Activated CD4-positive, alpha-beta memory T cell treated with anti-CD3 and anti-CD28 coated beads for 36 hours (primary cell): ENCODE measurements at places on chromosomes 2 and 18. TPM values are rescaled to one million over a fixed set of nuclear protein-coding genes. Genes with fewer than 3 reads are reported as not detected.

DNA sequence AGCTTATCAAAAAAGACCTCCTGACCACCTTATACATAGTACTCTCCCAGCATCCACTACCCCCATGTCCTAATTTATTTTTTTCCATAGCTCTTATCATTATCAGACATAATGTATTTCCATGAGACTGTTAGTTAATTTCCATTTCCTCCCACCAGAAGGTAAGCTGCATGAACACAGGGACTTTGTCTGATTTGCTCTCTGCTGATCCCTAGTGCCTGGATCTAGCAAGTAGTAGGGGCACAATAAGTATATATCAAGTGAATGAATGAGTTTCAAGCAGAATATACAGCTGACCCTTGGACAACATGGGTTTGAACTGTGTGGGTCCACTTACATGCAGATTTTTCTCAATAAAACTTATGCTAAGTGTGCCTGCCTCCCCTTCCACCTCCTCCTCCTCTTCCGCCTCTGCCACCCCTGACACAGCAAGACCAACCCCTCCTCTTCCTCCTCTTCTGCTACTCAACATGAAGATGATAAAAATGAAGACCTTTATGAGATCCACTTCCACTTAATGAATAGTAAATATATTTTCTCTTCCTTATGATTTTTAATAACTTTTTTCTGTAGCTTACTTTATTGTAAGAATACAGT, 53.8 kb downstream of the CTAGE1 start:
- DNase-seq = no peak

- DNase-seq = peak; percentile 40
Observed at GRCh38 chr2:64748561-64748960, 94.8 kb upstream of the SERTAD2 start.

- no peak for DNase-seq
Observed at GRCh38 chr2:71801969-71802368, 345.7 kb downstream of the CYP26B1 start.

GRCh38 chr2:174184504-174184903, 63.8 kb downstream of the OLA1 start:
- DNase-seq = no peak

- no peak for DNase-seq
Observed at GRCh38 chr2:177429688-177430325, 37.2 kb downstream of the AGPS start.

- no peak for DNase-seq
Observed at GRCh38 chr2:25651066-25651465, 22.3 kb downstream of the DTNB start.

DNA sequence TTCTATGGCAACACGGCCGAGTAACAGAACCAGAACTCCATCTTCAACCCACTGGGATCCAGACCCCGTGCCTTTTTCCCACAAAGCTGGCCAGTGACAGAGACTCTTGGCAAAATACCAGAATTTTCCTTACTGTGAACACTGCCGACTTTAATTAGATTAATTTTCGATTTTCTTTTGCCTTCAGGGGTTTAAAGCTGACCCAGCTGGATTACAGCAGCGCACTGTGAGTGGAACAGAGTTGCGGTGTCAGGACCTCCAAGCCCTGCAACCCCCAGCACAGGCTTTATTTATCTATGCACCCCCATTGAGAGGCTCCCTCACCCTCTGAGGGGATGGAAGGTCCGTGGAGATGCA, 36.4 kb downstream of the CTIF start:
- no peak for DNase-seq

GRCh38 chr2:181164699-181165098, 184.3 kb downstream of the UBE2E3 start:
- no peak for DNase-seq

DNA sequence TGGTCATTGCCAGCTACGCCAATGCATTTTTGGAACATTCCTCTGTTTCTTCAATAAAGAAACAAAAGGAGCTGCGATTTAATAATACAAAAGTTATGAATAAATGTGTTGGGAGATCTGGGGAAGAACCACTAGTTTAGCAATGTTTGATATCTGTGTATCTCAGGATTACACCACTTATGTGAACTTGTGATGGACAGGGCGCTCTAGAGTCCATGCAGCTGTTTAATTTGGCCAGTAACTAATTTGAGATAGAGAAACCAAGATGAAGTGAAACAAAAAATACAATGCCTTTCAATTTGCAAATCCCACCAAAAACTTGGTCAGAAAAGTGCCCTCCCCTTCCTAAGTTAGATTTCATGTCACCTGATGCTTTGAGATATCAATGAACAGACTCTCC, 6.8 kb upstream of the DCDC2C start:
- no peak for DNase-seq

DNA sequence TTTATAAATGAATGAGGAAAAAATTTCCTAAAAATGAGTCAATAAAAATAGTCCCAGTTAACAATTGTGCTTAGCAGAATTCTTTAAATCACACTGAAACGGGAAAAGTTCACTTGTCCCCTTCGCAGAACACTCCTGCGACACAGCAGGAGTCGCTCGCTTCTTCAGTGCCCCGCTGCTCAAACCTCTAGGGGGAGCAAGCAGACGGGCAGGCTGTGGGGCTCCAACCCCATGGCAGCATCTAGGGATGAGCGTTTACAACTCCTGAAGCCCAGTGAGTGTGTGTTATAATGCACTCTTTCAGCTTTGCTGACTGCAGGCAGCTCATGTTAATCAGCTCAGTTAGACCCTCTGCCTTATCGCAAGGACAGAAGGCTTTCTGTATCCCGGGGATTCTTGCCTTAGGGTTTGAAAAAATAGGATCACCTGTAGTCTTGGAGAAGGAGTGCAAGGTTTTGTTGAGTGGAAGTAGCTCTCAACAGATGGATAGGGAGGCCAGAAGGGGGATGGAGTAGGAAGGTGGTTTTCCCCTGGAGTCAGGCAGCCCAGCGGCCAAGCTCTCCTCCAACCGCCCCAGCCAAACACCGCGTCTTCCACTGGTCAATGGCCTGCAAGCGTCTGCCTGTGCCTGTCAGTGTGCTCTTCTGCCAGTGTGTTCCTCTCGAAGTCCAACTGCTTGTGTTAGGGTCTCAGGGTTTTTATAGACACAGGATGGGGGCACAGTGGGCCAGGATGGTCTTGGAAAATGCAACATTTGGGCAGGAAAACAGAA, 1977.7 kb upstream of the LRRTM1 start:
- DNase-seq = no peak

The SRBD1 gene
- 19.3 TPM for total RNA-seq

GRCh38 chr2:95728878-95729596, 137.2 kb downstream of the TRIM43 start:
- DNase-seq = peak; percentile 55

DNA sequence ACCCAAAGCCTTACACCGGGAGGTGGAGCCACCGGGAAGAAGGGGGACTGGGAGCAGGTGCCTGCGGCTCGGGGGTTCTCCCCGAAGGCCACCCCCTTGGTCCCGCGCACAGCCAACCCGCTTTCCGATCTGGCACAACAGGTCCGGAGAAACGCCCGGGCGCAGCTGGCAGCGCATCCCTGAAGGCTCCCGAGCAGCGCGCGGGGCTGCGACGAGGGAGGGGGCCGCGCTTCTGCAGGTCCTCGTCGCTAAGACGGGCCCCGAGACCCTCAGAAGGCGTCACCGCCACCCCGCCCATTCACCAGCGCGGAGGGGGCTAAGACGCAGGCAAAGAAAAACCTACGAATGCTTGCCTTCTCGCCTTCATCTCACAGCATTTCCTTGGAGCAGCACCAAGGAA, 1.8 kb downstream of the CBLN2 start:
- DNase-seq = no peak

DNA sequence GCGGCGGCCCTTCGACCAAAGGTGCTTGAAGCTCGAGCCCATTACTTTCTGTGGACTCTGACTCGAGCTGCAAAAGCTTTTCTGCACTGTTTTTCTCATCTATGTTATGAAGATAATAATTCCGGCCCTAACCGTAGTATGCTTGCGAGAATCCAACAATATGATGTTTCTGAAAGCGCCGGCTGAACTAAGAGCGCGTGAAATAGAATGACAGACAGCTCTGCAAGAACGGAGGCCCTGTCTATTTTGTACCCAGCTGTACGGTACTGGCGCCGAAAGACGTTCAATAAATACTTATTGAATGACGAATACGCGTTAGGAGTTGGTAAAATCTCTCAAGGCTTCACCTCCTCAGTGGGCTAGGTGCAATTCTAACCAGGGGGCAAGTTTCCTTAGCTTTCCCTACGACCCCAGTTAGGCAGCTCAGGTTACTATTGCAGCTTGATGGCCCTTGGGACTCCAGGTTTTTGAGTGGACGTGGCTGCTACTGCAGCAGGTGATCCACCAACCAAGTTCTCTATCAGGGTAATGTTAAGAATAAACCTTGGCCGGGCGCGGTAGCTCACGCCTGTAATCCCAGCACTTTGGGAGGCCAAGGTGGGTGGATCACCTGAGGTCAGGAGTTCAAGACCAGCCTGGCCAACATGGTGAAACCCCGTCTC, 570 bp downstream of the SCRN3 start:
- DNase-seq = peak; percentile 17

DNA sequence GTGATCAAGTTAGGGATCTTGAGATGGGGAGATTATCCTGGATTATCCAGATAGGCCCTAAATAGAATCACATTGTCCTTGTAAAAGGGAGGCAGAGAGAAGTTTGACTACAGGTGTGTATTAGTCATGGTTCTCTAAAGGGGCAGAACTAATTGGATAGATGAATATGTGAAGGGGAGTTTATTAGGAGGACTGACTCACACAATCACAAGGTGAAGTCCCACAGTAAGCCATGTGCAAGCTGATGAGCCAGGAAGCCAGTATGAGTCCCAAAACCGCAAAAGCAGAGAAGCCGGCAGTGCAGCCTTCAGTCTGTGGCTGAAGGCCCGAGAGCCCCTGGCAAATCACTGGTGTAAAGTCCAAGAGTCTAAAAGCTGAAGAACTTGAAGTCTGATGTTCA, 275.8 kb downstream of the KCNS3 start:
- no peak for DNase-seq

GRCh38 chr2:18319987-18320386, 240.5 kb downstream of the RDH14 start:
- no peak for DNase-seq

The CREG2 gene
- total RNA-seq = not detected

DNA sequence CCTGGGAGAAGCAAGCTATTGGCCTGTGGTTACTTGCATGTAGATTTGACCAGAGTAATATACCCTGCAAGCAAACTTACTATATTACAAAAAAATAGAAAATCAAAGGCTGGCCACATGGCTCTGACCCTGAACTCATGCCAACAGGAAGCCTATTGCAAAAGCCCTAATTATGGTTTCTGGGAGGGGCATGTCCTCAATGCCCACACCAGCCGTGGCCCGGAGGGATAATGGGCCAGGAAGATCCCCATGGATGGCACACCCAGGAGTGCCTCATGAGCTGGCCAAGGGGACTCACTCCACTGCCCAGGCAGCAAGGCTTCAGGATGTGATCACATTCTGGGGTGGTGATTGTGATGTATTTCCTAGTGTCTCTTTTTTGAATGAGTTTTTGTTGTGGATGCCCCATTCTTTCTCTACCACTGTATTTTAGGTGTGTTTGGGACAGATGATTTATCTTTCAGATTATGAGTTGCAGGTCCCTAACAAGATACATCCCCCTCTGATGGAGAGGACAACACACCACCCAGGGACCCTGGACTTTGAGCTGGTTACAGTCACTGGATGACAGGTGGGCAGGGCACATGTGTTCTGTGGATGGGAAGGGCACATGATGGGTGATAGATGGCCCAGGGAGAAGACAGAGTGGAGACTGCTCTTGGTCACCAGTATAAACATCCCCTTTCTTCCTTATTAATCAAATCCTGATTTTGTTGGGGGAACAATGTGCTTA, 18.7 kb upstream of the TFCP2L1 start:
- DNase-seq = no peak

DNA sequence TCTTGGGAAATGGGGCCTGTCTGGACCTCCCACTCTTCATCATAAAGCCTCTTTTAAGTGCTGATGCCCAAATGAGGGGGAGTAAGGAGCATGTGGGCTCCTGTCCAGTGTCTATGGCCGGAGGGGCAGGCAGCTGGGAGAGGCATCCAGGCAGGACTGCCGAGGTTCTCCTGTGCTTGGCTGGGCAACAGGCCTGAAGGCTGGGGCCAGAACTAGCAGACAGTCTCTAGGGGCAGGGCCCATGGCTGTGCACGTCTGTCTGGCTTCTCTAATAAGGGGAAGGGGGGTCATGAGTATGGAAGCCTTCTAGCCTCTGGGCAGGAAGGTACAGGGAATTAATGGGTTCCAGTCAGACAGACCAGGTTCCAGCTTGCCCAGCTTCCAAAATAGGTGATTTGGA, 128.6 kb downstream of the SMAD2 start:
- no peak for DNase-seq

The CROCC2 gene
- not detected for total RNA-seq

DNA sequence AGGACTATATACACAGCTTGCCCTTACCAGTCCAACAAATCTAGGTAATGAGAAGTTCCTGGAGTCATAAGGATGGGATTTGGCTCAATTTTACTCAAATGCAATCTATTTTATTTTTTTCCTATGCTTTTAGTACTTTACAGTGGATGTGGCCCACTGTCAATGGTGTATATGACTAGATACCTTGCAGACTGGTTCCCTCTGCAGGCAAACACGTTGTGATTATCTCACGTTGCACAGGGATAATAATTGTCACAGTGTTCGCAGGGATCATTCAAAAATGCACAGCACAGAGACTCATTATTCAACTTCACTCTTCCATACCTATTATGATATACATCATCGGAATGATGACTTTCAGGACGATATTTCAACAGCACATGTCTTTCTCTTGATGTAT, 359.7 kb downstream of the MBD2 start:
- DNase-seq = no peak

The UGGT1 gene
- total RNA-seq = 50.8 TPM

- DNase-seq = no peak
Observed at GRCh38 chr18:39935598-39935997, 2019.4 kb upstream of the PIK3C3 start.

DNA sequence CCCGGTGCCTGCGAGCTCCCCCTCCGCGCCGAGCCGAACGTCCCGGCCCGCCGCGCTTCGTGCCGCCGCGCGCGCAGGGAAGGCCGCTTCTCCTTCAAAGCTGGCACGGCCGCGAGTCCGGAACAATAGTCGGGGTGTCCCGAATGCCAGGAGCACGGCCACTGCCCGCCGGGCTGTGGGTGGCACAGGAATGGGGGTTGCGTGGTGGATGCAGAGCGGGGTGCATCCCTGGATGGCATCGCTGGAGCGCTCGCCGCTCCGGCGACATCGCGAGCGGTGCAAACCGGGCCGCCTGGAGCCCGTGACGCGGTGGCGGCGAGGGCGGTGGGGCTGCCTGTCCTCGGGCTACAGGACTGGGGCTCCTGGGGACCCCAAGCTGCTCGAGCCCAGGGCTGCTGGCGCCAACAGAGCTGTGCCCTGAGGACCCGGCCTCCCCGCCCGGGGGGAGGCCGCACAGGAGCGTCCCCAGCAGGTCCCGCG, 1.1 kb upstream of the SATB2 start:
- peak; percentile 35 for DNase-seq

DNA sequence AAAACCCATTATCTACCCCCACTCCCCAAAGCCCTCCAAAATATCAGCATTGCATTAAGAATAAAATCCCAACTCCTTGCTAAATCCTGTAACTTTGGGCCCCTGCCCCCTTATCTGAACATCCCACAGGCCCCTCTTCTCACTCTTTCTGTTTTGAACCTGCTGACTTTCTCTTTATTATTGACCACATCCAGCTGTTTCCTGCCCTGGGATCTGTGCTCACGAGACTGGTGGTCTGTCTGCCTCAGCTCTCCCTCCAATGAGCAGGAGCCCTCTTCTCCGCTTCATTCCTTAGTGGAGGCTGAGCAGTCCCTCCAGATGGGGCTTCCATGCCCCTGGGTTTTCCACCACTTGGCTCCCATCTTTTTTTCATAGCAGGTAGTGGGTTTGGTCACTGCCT, 116.9 kb downstream of the ACKR3 start:
- no peak for DNase-seq

GRCh38 chr2:30480703-30481322, 33.8 kb downstream of the LCLAT1 start:
- no peak for DNase-seq
